Islet precursor cell (in vitro differentiated cells): ENCODE measurements at places on chromosomes 4 and X.

DNA sequence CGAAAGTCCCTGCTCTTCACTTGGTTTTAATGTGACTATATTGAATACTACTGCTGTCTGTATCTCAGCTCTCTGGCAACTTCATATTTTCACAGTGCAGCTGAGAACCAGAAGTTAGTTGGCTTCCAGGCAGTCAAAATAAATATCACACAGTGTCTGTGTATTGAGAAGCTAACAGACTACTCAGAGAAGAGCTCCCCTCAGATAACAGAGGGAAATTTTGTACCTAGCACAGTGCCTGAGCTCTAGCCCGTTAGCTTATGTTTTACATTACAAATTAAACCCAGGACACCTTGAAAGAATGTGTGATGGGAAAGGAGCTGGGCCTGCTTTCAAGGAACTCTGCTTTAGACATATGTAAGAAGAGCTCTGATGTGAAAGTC, 22.7 kb downstream of the JADE1 start:
- no peak for DNase-seq

- no peak for DNase-seq
Measured at GRCh38 chr4:138521809-138522208, 279.7 kb upstream of the SLC7A11 start.

GRCh38 chr4:141388481-141388880, 167.8 kb downstream of the ZNF330 start:
- no peak for DNase-seq

DNA sequence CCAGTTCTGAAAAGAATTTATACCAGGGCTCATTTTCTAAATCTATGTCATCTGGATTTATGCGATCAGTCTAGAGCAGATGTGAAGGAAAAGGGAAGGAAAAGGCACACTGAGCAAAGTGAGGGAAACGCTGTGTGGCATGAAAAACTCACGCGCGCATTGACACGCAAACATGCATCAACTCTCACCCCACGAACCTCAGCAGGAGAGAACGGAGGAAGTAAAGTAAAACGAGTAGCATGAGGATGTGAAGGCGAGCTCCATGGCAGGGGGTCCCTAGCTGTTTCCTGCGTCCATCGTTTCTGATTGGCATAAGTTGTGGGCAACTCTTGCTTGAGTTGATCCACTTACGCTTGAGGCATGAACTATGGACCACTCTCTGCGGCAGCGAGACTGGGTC, 102.8 kb upstream of the PDLIM3 start:
- no peak for DNase-seq

DNA sequence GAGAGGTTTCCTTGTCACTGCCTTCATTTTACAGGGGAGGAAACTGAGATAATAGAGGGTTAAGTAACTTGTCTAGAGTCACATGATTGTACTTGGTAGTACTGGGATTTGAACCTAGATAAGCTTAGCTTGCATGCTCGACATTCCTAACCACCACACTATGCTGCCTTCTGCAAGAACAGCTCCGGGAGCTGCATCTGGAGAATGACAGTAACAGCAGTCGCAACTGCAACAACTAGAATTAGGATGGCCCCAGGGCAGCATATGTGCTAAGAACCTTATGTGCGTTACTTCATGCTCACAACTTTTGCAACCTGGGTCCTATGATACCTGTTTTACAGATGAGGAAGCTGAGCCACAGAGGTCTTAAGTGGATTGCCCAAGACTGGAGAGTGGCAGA, 89.5 kb upstream of the LCORL start:
- peak; percentile 93 for DNase-seq

DNA sequence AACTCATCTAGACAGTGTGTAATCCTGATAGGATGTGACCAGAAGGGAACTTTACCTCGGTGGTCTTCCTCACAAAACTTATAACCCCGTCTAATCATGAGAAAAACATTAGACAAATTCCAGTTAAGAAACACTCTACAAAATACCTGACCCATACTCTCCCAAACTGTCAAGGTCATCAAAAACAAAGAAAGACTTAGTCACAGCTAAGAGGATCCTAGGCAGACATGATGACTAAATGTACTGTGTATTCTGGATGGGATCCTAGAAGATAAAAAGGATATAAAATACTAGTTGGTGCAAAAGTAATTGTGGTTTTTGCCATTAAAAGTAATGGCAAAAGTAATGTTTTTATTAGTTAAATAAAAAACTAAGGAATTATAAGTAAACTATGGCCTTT, 81.6 kb downstream of the DTHD1 start:
- no peak for DNase-seq

DNA sequence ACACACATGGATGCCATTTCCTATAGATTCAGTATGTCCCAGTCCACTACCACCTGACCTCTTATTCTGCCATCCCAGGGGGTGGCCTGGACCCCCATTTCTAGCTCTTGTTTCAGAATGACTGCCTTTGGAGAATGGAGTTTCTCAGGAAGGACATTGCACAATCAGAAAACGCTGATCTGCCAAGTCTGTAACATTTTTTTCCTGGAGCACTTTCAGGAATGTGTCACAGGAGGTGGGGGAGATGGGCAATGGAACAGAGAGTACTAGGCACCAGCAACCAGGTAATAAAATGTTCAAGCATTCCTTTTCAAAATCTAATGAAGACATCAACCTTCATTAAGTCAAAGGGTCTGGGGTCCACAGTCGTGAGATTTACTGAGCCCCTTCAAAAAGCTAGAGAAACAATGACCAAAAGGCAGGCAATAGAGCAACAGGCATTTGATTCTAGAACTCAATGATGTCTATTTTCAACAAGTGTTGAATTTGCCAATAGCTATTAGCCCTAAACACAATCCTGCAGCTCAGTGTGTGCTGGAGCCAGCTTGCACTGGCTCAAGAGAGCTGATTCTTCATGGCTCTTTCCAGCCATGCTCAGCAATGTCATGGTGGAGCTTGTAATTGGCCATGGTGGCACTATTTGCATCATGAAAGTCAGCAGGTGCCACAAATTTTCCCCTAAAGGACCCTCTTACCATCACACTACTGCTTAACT, 87.1 kb downstream of the KDR start:
- DNase-seq: no peak

- no peak for DNase-seq
Measured at GRCh38 chr4:101621120-101621519, 169.4 kb upstream of the BANK1 start.

GRCh38 chrX:10571260-10571659, 49.1 kb downstream of the MID1 start:
- DNase-seq: no peak

DNA sequence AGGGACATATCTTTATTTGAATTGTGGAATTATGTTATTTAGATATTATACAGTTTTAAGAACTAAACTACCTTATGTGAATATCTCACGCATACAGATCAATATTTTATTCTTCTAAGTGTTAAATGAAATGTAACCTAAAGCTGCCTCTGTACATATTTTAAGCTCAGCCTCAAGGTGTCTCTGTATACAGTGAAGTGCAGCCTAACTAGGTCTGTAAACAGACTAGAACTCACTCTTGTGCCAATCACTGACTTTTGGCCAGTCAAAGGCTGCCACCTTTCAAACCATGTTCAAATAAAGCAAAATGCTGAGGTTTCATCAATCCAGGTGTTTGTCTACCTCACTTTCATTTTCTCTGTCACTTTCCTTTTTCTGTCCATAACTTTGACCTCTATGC, 1074.5 kb upstream of the PRKX start:
- no peak for DNase-seq
